ENCODE measurements at places on chromosomes 11 and 22.
A peak's percentile ranks its signal among the peaks of the same experiment; 100 is the strongest.

DNA sequence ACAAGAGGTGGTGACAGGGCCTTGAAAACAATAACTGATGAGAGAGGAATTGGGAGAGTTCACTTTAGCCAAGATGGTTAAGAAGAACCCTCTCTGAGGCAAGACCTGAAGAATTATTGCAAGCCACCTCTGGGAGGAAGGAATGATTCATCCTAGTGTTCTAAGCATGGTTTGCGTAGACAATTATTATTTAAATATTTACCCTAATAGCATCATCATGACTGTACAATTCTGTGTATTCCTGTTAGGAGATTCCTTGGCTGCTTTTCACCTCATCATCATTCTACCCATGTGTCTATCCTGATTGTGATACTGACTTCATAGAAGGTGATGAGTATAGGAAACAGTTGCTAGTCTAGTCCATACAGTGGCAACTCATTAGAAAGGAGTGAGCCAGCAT lies 264.4 kb downstream of the DDX10 start:
- no peak for DNase-seq

DNA sequence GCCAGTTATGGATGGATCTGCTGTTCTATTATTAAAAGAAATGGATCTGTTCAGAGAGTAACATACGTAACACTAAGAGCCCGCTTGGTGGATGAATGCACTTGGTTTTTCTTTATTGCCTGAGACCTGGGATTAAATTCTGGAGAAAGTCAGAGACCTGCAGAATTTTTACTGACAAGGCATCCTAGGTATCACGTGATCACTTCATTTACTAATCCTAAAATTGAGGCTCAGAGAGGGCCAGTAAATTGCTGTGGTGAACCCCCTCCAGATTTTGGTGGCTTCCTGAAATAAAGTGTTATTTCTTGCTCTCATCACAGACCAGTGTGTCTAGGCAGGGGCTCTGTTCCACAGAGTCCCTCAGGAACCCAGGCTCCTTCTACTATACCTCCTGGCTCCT lies 187.9 kb upstream of the LARGE1 start:
- DNase-seq = no peak

- no peak for DNase-seq
Observed at GRCh38 chr11:113475160-113475761, at the start of gene DRD2. Gene DRD2 (minus strand): TSS chr11:113475398. CDS start chr11:113424651, 50,747 bp downstream.

DNA sequence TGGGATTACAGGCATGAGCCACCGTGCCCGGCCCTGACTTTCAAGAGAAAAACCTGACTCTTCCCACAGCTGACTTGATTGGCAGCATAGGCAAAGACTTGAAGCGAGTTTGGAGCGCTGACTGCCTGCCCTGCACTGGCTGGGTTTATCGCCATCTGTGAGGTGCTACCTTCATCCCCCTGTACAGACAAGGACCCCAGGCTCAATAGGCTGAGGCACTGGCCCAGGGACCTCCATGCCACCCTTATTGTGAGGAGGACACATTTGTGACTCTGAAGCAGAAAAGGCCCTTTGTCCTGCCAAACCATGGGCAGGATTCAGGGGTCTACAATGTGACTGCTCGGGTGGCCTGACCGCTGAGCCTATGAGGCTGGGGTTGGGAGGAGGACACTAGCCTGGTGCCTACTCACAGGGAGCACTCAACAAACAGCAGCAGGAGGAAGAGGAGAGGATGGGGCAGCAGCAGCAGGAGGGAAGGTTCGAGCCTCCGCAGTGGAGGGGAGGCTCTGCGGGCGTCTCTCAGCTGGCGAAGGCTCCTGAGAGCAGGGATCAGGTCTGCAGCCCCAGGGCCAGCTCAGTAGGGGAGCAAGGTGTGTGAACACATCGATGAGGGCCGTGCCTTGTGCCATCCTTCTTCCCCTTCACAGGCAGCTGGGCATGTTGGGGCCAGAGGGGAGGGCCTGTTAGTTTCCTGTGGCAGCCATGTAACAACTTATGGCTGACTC lies 72.9 kb upstream of the WNT7B start:
- no peak for DNase-seq

- DNase-seq = peak; percentile 11
Observed at GRCh38 chr11:24386546-24387397, 110.1 kb upstream of the LUZP2 start.

DNA sequence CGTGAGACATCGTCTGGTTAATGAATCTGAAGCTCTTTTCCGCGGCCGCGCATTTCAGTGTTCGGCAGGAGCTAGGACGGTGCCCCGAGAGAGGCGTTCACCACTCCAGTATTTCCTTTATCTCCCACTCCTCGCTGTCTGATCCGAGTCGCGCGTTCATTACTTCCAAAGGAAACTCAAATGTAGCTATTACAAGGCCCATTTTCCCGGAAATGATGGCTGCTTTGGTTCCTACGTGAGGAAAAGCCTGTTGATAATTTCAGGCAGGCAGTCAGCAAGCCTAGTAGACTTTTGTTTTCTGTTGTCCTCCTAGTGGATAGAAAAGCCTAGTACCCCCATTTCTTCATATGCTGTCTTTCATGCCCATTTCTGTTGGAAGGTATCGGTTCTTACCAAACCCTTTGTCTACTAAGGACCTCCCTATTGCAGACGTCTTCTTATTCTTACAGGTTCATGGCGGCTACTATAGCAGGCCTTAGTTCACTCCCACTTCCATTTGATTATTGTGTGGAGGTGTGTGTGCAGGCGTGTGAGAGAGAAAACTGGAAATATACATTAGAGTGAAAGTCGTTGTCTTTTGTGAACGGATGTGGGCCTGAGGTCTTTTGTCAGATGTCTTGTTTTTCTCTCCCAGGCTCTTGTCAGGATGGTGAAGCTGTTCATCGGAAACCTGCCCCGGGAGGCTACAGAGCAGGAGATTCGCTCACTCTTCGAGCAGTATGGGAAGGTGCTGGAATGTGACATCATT lies 737 bp downstream of the RBM4 start:
- peak; percentile 54 for DNase-seq

DNA sequence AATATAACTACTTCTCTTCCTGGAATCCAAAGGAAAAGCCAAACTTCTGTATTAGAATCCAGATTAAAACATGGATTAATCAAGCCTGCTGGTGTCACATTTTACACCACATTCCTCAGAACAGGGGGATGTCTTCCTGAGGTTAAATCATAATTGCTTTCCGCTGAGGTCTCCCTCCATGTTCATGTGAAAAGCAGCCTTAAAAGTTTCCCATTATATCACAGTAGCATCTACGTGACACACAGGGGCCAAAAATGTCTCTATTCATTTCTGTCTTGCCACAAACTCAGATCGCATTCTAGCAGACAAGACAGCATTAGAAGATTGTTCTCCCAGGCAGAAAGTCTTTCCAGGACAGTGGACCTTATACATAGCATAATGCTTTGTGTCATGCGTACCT lies 788.7 kb downstream of the OPCML start:
- no peak for DNase-seq

Data from hematopoietic multipotent progenitor cell treated with erythropoietin and hydrocortisone succinate and interleukin-3 and kit ligand, for 8 days (in vitro differentiated cells).